Ovary (tissue), 10 donors: ENCODE measurements at places on chromosomes 13 and 19. TPM values are rescaled to one million over a fixed set of nuclear protein-coding genes. Genes with fewer than 3 reads are reported as not detected.
A peak's percentile ranks its signal among the peaks of the same experiment; 100 is the strongest.

DNA sequence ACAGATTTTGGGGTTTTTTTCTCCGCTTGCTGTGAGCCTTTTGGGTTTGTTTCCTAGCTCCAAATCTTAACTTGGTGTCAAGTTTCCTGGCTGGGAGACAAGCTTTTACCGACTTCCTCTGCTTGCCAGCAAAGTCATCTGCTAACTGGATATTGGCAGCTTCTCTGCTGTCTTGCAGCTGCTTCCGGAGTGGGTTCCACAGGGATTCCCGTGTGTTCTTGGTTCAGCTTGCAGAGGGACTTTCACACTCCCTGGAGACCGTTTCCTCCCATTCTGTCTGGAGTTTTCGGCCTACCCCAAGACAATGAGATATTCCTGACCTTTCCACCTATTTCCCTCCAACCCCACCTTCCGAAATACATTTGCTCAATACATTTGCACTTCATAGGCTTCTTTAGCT lies 2.2 kb upstream of the COLGALT1 start:
- DNase-seq = peak; percentile 60

DNA sequence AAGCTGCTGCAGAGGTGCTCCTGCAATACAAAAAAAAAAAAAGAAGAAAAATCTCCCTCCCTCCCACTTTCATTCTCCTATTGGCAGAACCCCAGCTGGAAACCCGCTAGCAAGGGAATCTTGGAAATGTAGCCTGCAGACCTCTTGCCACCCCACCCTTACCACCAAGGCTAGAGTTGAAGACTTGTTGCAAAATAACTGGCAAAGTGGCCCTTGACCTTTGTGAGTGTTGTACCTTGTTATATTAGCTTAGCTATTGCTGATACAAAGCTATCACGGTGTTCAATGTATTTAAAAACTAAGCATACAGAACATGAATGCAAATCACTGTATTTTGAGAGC lies 57.5 kb upstream of the KCTD4 start:
- DNase-seq = no peak

DNA sequence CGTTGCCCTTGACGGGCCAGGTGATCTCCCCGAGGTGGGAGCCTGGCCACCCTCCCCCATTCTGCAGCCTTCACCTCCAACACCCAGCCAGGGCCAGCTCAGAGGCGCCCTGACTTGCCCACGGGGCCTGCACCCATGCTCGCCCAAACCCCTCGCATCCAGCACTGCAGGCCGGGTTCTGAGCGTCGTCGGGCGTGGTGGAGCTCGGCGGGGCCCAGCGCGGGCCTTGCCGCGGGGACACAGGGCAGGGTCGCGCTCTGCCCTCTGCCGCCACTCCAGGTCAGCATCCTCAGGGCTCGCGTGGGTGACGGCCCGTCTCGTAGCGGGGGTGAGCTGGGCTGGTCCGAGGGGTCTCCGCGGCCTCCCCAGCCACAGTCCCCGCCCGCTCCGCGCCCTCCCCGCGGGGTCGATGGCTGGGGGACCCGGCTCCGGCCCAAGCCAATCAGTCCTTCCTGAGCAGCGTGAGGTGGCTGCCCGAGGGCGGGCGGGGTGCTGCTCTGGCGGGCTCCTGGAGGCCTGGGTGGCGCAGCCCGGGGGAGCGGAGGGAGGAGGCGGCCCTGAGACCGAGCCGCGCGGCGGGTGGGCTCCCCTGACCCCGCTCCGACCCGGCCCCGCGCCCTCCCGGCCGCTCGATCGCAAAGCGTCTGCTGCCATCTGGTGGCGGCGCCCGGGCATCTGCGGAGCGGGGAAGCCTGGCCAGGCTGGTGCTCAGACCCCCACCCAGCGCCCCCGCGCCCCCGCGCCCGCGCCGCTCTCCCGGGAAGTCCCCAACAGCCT lies 61.4 kb downstream of the CCNE1 start:
- DNase-seq = peak; percentile 66

- DNase-seq = no peak
Measured at GRCh38 chr13:33252135-33252534, 33.4 kb downstream of the STARD13 start.

DNA sequence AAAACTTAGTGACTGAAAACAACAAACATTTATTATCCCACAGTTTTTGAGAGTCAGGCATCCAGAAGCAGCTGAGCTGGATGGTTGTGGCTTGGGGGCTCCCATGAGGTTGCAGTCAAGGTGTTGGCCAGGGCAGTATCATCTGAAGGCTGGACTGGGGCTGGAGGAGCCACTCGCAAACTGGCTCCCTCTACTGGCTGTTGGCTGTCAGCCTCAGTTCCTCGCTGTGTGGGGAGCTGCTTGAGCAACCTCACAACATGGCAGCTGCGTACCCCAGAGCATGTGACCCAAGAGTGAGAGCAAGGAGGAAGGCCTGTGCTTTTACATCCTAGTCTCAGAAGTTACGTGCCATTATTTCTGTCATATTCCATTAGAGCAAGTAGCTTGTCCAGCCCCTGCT lies 9.7 kb downstream of the YJU2 start:
- no peak for DNase-seq

- DNase-seq = no peak
Measured at GRCh38 chr19:45598267-45599001, 3.6 kb downstream of the GPR4 start.

DNA sequence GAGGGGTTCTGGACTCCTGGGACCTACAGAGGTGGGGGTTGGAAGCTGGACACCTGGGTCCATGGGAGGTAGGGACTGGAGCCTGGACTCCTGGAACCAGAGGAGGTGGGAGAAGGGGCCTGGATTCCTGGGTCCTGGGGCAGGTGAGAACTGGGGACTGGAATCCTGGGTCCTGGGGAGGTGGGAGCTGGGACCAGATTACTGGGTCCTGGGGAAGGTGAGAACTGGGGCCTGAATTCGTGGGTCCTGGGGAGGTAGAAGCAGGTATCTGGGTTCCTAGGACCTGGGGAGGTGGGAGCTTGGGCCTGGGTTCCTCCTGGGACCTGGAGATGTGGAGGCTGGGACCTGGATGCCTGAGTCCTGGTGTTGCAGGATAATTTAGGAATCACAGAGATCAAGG lies 653 bp downstream of the CLEC4M start:
- no peak for DNase-seq

GRCh38 chr19:911197-912033 lies 1.6 kb downstream of the R3HDM4 start:
- DNase-seq = no peak

DNA sequence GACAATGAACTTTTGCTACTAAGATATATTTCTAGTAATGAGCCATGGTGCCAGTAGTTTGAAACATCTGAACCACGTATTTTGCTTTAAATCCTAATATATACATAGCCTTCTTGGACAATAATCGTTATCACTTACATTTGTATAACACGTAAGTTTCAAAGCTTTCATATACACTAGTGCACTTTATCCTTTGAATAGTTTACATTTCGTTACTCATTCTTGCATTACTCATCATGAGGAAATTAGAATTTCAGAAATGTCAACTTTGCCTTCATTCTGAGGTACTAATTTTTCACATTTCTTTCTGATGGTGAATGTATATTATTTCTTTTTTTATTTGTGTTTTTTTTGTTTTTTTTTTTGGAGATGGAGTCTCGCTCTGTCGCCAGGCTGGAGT lies 5.8 kb downstream of the KBTBD7 start:
- no peak for DNase-seq

Gene KLK2
- total RNA-seq = not detected

Gene TPT1
- 7,045 TPM for total RNA-seq

Gene ERICH4
- total RNA-seq = not detected

Gene RASGRP4
- 1.7 TPM for total RNA-seq
